ENCODE measurements at places on chromosomes 6 and 20.
A peak's percentile ranks its signal among the peaks of the same experiment; 100 is the strongest.

- no peak for DNase-seq
Measured at GRCh38 chr6:148945301-148946021, 198.6 kb downstream of the UST start.

GRCh38 chr20:32858189-32858588 lies 534 bp upstream of the EFCAB8 start:
- DNase-seq, result no peak

GRCh38 chr6:119294984-119295383 lies 54.6 kb downstream of the MAN1A1 start:
- no peak for DNase-seq

GRCh38 chr6:106258726-106259125 lies 66.8 kb downstream of the ATG5 start:
- no peak for DNase-seq

- DNase-seq, result no peak
Measured at GRCh38 chr6:31579546-31580437, 2.4 kb downstream of the LTB start.

GRCh38 chr6:163248051-163248450 lies 166.5 kb upstream of the QKI start:
- peak; percentile 50 for DNase-seq

GRCh38 chr20:21063276-21063675 lies 42.9 kb downstream of the LINC00237 start:
- no peak for DNase-seq

- no peak for DNase-seq
Measured at GRCh38 chr6:146915671-146916127, 288.5 kb upstream of the STXBP5 start.

DNA sequence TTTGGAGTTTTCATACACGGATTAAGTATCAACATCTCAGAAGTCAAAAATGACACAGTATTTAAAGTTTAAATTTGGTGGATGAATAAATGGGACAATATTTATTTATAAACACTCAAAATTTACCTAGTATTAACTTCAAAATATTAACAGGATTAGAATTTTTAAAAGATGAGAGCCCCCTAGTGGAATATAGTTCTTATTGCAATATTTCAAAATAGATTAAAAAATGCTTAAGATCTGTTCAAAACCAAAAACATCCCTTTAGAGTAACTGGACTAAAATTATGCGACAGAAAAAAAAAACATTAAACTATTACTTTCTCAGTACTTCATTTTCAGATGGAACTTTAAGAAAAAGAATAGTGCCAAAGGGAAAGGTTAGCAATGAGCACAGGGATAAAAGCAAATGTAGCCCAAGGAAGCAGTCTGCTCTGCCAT lies 56.6 kb downstream of the SNX14 start:
- DNase-seq, result no peak

- no peak for DNase-seq
Measured at GRCh38 chr20:2756056-2756611, 44.3 kb downstream of the CPXM1 start.

GRCh38 chr20:44609006-44609515 lies 26.7 kb downstream of the PKIG start:
- no peak for DNase-seq

DNA sequence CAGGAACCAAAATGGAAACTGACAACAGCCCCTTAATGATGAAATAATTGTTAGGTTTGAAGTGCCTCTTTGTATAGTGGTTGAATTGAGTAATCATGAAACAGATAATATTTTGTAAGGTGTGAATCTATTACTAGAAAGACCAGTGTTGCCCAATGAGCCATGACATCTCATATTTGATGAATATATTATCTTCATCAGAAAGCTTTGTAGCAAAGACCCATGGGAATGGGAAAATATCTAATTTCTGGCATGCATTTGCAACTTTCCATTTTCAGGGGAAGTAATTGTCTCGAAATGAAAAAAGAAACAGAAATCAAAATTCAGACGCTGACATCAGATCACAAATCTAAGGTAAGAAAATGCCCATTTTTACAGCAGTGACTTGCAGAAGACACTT lies 57.3 kb upstream of the LAMP5 start:
- no peak for DNase-seq

GRCh38 chr6:159311618-159312017 lies 142.4 kb downstream of the FNDC1 start:
- DNase-seq, result peak; percentile 81

- no peak for DNase-seq
Measured at GRCh38 chr6:136538836-136539235, 11.4 kb downstream of the MAP7 start.

DNA sequence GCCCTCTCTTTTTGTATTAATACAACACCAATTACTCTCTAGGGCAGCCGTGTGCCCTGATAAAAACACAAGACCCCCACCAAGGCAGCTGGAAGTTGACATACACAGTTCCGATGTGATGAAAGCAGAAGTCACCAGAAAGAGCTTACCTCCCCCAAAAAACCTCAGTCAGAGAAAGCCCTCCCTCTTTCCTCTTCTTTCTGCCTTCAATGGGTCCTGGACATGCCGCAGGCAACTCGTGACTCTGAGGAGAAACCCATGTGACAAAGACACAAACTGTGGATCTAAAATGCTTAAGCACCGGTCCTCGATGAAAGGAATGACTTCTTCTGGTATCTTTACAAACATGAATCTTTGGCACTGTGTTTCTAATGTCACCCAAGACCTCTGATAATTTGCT lies 117.7 kb upstream of the CCDC28A start:
- no peak for DNase-seq

DNA sequence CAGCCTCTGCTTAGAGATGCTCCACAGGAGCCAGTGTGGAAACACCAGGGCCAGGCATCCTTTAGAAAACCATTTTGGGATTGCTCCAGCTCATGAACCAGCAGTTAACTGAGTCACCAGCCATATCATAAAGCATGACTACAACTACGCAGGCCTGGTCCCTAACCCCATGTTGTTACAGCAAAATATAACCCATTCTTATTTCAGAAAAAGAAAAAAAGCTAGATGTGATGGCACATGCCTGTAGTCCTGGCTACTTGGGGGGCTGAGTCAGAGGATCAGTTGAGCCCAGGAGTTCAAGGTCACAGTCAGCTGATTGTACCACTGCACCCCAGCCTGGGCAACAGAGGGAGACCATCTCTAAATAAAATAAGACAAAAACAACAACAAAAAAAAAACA lies 36.8 kb downstream of the C6orf15 start:
- no peak for DNase-seq

DNA sequence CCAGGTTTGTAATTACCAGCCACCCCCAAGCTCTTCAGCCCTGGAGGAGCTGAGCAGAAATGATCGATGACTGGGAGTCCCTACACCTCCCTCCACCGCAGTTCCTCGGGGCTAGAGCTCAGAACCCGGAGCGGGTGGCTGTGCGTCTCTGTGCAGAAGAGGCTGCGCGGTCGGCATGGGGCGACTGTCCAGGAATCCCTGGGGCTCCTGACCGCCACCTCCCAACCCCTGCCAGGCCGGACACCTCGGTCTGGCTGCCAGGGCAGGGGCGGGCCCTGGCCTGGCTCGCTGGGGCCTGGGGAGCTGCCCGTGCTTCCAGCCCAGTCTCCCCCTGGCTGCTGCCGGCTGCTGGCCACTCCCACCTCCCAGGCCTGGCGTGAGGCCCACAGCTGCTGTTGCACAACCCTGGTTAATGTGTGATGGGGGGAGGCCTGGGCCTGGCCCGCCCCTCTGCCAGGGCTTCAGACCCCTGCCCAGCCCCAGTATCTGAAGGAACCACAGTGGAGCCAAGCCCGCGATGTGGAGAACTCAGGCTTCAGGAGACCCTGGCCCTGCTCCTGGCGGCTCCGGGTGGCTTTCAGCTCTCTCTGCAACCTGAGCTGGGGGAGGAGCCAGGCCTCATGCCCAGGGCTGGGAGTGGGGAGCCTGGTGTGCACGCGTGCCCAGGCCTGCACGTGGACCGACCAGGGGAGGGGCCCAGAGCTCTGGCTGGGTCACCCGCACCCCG lies 1.2 kb downstream of the SLC2A4RG start:
- peak; percentile 97 for DNase-seq

DNA sequence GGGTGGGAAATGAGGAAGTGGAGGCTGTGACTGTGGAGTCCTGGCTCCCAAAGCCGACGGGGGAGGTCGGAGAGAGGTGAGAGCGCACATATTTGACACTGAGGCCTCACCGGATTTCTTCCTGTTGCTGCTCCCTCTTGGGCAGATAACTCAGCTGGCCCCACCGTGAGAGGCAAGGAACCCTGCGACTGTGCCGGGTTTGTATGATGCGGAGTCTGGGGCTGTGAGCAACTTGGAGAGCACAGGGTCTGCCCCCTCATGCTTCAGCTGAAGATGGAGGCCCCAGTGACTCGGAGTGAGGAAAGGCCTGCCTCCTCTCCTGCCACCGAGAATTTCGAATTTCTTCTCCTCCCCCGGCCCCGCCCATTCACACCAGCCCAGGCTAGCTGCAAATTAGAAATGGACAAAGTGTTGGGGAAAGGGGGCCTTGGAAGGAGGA lies 160.6 kb downstream of the GRM4 start:
- DNase-seq, result no peak

GRCh38 chr20:36279362-36279761 lies 26.8 kb upstream of the DLGAP4 start:
- no peak for DNase-seq

GRCh38 chr20:11379257-11380011 lies 538.3 kb upstream of the BTBD3 start:
- DNase-seq, result no peak

GRCh38 chr20:13262671-13263360 lies 41.7 kb downstream of the ISM1 start:
- DNase-seq, result no peak
